Stimulated activated CD4-positive, alpha-beta T cell treated with anti-CD3 and anti-CD28 coated beads, Interleukin-15, amount 100 ng/mL, for 1 hour (primary cell): ENCODE measurements at places on chromosomes 1 and 21.

- no peak for DNase-seq
These were observed 22.2 kb upstream of the ZNF678 start for GRCh38 chr1:227541129-227541528.

DNA sequence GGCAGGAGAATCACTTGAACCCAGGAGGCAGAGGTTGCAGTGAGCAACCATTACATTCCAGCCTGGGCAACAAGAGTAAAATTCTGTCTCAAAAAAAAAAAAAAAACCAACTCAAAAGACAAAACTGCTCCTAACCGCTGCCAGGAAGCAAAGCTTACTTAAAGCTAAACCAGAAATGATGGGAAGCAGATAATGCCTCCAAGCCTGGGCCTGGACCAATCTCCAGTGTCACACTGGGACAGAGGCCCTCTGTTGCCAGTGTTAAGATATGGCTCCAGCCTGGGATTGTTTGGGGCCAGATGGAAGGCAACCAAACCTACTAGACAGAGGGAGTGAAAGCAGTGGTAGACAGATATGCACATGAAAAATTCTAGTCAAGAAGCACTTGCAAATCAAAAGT lies 36.9 kb downstream of the NSL1 start:
- no peak for DNase-seq

DNA sequence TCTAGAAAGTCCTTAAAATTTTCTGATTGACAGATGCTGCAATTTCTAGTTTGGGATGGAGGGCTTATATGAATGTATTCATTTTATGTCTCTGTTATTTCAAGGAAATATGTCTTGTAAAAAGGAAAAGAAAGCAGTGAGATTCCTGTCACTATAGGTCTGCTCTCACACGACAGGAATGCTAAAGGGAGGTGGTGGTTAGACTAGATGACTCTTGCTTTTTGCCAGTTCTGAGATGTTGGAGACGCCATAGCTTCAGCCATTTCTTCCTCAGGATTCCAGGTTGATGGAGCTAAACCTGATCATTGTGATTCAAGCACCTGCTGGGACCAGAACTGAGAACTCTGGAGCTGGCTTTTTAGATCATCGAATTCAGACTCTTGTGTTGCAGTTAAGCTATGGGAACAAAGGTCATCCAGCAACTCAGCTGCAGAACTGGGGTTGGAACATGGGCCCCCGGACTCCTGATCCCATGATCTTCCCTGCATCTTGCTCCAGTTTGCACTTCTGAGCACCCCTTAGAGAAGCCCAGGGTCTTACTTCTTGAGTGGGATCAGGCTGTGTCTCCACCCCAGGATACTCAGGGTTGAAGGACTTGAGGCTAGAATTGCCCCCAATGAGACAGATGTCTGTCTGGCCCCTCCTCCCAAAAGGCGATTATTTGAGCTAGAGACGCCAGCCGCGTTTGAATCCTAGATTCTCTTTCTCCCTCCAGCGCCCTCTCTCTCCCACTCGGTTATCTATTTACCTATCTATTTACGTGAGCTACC lies 46.7 kb upstream of the FOXO6 start:
- no peak for DNase-seq

DNA sequence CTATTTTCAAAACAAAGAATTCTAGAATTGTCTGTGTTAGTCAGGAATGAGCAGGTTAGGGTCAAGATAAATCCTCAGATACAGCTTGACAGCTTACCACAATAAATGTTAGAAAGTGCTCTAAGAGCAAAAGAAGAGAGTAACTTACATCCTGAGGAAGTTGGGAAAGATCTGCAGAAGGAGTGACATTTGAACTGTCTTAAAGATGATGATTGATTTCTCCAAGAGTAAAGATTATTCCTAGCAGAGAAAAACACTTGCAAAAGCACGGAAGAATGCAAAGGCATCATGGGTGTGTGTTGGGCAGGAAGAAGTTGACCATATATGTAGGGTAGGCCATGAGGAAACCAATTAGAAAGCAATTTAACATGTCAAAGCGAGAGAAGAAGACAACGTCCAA lies 175.4 kb downstream of the LRRC7 start:
- DNase-seq = no peak

DNA sequence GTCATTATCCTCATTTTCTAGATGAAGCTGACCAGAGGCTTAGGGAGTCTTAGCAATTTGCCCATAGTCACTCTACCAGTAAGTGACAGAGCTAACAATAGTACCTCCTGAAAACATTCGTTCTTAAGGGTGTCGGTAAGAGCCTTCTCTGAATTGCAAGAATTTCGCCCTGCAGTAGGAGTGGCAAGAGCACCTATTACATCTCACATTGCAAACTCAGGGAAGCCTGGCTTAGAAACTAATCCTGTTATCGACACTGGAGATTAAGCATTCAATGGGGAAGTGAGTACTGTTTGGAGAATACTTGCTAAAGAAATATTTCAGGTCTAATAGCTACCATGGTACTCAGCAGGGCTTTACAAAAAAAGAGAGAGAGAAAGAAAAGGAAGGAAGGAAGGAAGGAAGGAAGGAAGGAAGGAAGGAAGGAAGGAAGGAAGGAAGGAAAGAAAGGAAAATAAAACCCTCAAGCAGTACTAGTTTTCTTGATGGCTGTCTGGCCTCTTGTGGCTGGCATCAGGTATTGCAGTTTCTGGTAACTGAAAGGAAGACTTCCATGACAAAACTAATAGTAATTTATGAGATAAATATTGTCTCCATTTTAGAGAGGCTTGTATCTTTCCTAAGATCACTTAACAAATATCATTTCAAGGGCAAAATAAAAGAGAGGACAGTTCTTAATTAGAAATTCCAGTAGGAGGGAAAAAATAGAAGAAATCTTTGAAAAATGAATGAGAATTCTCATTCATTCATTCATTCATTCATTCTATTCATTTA lies 10.4 kb downstream of the C1orf226 start:
- DNase-seq = no peak

DNA sequence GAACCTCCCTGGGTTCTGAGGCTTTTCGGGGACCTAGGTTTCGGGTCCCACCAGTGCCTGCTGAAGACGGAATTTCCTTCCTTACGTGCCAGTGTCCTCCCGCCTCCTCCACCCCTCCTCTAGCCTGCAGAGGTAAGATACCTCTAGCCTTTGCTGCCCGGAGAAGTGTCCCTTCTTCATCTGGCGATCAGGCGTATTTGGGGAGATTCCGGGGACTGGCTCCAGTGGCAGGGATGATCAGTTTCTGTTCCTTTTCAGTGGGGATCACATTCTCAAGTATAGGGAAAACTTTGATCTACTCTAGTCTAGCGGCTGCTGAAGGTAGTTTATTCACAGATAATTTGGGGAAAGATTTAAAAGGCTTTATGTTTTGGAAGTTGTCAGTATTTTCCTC lies 674 bp downstream of the CEP350 start:
- peak; percentile 8 for DNase-seq
